GM23338 (cell line): ENCODE measurements at places on chromosomes 3 and 15. TPM values are rescaled to one million over a fixed set of nuclear protein-coding genes. Genes with fewer than 3 reads are reported as not detected.

DNA sequence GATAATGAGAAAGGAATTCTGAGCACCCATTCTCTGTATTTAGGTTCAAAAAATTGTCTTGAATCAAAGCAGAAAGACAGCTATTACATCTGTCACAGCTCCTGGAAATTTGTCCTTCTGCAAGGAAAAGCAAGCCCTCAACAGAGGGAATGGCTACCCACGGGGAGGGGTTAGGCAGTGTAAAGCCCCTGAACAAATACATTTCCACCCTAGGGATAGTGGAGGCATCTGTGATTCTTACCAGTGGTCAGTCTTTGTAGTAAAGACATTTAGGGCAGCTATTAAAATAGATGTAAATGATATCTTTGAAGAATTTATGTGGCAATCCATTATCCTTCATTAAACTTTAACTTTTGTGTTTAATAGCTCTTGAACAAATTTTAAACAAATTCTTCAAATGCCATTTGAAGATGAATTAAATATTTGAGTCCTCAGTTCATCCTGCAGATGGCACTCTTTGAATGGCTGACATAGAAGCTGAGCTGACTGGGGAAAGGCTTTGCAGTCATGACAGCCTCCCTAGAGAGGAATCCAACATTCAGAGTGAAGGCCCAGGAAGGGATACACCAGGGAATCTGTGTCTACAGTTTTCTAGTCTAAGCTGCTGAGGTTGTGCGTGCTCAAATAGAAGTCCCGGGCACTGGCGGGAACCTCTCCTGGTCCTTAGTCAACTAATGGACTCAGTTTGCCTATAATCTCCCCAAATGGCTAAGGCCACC is 359.7 kb upstream of the ROPN1 start:
- DNase-seq = peak; percentile 90

- DNase-seq = no peak
Measured at GRCh38 chr3:46286947-46287565, 44.8 kb downstream of the CCR3 start.

DNA sequence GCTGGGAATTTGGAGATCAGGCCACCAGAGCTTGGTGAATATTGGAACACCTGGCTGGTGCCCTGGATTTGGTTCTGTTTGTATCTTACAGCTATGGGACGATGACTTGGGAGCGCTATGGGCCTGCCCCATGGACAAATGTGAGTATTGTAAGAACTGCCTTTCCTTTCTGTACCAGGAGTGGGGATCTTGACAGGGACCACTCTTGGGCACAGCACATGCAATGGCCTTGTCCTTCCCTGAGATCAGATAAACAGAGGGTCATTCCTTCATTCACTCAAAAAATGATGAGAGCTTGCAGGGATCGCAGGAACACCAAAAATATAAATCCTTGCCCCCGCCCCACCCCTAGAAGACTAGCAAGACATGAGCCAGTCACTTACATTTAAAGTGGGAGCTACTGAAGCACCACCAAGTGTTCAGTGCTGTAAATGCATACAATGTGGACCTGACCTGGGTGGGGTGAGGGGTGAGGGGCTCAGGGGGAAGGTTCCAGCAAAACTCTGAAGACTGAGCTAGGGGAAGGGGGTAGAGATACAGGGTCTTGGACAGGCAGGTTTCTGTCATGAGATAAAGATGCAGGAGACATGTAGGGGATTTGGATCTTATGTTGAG is 2.7 kb upstream of the CRELD1 start:
- no peak for DNase-seq

DNA sequence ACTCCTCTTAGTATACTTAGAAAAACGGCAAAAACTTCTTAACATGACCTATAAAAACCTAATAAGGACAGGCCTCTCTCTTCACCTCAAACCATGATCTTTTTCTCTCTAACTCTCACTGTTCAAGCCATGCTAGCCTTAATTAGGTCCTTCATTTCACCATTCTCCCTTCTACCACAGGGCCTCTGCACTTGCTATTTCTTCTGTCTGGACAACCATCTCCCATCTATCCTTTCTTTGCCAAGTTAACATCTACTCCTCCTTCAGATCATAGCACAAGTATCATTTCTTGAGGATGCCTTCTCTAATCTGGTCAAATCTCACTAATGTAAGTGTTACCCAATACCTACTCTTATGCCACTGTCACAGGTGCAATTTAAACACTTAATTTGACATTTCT is 39.1 kb downstream of the TMCC1 start:
- no peak for DNase-seq

DNA sequence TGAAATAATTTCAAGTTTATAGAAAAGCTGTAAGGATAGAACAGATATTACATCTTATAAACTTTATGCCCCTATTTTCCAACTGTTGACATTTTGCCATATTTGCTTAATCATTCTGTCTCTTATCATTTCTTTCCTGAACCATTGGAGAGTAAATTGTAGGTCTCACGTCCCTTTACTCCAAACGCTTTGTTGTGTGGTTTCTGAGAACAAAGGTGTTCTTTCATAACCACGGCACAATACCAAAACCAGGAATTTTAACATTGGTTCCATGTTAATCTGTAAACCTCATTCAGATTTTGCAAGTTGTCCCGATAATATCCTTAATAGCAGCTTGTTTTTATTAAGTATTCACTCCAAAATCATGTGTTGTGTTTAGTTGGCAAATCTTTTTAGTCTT is 134.8 kb downstream of the AKAP13 start:
- DNase-seq = no peak

CYP1A2 gene
- total RNA-seq = not detected in 2 replicates
